Adrenal gland (tissue), 19 donors: ENCODE measurements at places on chromosomes 7 and 10. TPM values are rescaled to one million over a fixed set of nuclear protein-coding genes. Genes with fewer than 3 reads are reported as not detected.

- DNase-seq = peak; percentile 68
Measured at GRCh38 chr10:12299222-12299965, 50.0 kb upstream of the CAMK1D start.

DNA sequence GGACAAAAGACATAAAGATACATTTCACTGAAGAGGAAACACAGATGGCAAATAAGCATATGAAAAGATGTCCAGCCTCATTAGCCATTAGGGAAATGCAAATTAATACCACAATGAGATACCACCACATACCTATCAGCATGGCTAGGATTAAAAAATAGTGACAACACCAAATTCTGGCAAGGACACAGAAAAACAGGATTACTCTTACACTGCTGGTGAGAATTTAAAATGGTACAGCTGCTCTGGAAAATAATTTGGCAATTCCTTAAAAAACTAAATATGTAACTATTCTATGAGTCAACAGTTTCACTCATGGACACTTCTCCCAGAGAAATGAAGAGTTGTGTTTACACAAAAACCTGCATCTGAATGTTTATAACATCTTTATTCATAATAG, 121.1 kb downstream of the C10orf90 start:
- DNase-seq = no peak

- no peak for DNase-seq
Measured at GRCh38 chr10:125125951-125126735, 34.2 kb downstream of the CTBP2 start.

The LIPF gene
- total RNA-seq = not detected

- DNase-seq = no peak
Measured at GRCh38 chr10:91511549-91512330, 101.6 kb downstream of the HECTD2 start.

The BMPER gene
- 1.8 TPM for total RNA-seq
